ENCODE measurements at places on chromosomes 5 and 9.
A peak's percentile ranks its signal among the peaks of the same experiment; 100 is the strongest.

- no peak for DNase-seq
Measured at GRCh38 chr5:139708434-139708861, 60.3 kb downstream of the CXXC5 start.

DNA sequence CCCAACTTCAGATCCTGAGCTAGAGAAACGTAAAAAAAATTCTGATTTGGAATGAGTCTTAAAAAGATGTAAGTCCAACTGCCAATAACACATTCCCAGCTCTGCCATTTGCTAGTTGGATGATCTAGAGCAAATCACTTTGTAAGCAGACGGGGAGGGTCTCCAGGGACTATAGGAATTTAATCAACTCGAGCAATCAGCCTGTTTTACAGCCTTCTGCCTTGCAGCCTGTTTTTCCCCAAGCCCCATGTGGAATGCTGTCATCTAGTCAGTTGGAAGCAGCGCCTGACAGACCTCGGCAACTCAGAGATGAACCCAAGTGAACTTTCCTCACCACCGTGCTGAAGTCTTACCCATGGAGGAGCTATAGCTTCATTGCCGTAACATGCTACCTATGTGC is 34.8 kb upstream of the HRH2 start:
- no peak for DNase-seq

DNA sequence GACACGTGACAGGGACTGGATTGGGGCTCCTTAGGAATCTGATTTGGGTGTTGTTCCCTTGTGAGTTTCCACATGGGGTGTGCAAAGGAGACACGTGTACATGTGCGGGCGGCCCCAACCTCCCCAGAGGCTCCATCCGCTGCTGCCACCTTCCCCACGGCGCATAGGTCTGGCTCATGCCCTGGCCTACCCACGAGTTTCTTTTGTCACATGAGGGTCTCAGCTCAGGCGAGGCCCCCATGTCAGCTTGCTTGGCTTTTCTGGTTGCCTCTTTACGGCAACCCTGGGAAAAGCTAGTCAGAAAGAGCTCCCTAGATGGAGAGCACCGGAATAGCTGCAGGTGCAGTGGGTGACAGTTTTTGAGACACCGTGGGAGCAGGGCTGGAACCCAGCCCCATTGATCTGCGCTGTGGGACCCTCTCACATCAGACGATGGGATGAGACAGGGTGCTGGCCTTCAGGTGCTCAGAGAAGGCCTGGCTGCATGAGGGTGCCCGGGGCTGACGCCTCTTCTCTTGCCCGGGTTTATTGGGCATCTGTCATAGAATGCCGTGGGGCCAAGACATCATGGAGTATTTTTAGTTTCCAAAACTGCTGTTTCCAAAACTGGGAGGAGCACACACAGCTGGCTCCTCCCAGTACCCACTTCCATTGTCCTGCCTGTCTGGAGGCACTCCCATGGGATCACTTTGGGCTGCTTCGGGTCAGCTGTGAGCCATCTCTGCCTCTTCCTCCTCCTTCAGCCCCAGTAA is 107.8 kb downstream of the WNK2 start:
- no peak for DNase-seq

DNA sequence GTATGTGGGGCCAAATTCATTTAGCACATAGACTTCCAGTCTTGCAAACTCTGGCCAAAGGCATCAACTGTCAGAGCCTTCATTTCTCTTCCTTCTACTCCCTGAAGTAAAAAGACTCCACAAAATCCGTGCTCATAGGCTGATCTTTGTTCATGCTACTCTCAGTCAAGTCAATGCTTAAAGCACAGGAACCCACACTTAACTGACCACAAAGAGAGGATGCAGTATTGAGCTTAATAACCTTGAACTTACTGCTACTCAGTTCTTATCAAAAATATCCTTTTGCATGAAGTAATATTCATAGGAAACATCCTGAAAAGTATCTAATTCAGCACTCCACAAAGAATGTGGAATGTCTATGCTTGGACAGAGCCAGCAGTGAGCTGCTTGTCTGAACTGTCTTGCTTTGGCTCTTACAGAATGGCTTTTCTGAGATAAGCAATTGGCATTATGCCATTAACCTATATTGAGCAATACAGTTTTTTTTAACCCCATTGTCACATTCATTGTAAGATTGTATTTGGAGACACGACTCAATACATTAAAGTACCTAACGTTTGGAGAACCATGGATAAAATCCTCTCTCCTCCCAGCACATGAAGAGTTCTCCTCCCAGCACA is 21.7 kb downstream of the LPAR1 start:
- no peak for DNase-seq

- DNase-seq: no peak
Measured at GRCh38 chr5:98997000-98997399, 68.2 kb upstream of the CHD1 start.

- DNase-seq: no peak
Measured at GRCh38 chr9:100919506-100919905, 109.0 kb upstream of the PLPPR1 start.

DNA sequence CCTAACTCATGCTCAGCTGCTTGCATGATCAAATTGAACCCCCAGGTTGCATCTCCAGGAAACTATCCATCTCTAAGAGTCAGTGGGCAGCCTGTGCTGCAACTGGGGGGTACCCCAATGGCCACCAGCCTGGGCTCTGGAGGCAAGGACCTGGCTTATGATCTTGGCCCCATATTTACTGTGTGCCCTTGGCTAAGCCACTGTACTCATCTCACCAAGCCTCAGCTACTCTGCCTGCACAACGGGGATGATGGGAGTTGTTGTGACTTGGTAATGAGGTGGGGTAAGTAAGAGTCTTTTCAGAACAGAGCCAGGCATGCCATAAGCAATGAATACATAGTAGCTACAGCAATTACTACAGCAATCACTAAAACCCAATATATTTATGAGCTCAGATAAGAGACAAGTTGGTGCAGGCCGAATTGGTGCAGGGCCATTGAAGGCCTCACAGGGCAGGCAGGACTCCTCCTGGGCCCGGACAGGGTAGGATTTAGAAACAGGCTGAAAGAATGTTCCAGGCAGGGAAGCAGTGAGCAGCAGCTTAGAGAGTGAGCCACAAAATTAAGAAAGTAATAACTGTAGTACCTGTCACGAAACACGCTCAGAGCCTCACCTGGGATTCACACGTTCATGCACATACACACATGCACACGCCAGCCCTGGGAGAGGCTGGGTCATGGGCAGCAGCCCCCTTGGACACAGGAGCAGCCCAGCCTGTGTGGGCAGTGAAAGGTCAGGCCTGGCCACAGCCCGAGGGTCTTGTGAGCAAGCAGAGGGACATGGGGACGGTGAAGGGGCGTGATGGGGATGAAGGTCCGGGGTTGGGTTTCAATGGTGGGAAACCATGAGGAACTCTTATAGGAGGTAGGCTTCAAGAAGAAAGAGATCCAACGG is 74.1 kb downstream of the PAX5 start:
- DNase-seq: no peak

DNA sequence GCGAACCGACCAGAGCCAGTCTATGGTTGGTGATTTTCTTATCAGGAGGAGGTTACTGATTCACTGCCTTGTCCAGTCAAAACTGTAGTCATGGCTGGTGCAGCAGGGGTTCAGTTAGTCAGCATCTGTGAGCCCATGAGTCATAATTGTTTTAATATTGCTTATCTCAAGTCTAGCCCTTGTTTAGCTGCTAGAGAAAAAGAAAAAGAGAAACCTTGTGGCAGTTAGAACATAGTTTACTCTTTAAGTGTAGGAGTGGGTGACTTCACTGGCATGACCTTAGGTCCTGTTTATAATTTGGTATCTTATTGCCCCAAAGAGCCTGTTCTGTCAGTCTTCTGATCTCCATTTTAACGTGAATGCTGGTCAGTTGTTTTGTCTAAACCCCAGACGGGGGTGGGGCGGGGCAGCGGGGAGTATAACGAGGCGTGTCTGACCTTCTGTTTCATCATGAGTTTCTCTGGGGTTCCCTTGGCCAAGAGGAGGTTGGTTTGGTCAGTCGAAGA is 76.9 kb upstream of the NFIL3 start:
- DNase-seq: peak; percentile 10

- DNase-seq: no peak
Measured at GRCh38 chr5:172637110-172637580, 3.9 kb upstream of the NEURL1B start.

DNA sequence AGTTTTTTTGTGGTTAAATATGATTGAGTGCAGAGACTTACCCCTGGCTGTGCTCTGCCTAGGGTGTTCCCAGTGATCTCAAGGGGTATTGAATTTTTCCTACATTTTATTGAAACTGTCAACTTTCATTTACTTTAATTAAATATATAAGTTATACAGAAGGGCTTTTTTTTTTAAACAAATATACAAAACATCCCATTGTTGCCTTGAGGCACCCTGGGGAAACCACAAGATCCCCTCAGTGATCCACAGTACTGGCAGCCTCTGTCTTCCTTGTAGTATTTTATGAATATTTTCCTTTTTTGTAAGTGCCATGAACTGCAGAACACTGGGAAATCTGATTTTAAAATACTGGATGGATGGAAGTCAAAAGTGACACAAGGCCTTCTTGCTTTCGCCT is 123.7 kb downstream of the TLE1 start:
- no peak for DNase-seq
